Adipose tissue (tissue), 3 donors: ENCODE measurements at places on chromosomes 3 and 15. TPM values are rescaled to one million over a fixed set of nuclear protein-coding genes. Genes with fewer than 3 reads are reported as not detected.

Gene MCF2L2
- 0.06 TPM for polyA plus RNA-seq

Gene FBXO22
- 12.4 TPM for polyA plus RNA-seq

Gene CMTM8
- 23.4 TPM for polyA plus RNA-seq

Gene ZNF385D
- polyA plus RNA-seq = 3.9 TPM

Gene RSRC1
- polyA plus RNA-seq = 7.2 TPM

Gene SERINC4
- 0.79 TPM for polyA plus RNA-seq
